Cardiac muscle cell (in vitro differentiated cells and primary cell): ENCODE measurements at places on chromosomes 3 and 15. TPM values are rescaled to one million over a fixed set of nuclear protein-coding genes. Genes with fewer than 3 reads are reported as not detected.

The TAGLN3 gene
- 1.6 and 4.2 TPM in 2 replicates for total RNA-seq

The COMMD2 gene
- 21.0 and 30.9 TPM in 2 replicates for total RNA-seq

The SAMD7 gene
- total RNA-seq, result not detected in 2 replicates

The SPINK8 gene
- total RNA-seq, result not detected in 2 replicates

GRCh38 chr3:105906345-105906744, 37.5 kb upstream of the CBLB start:
- peaks cover 9% of the 10 kb centered on the region for H3K4me1 ChIP-seq
- DNase-seq, result no peak
- H3K4me3 ChIP-seq, result no peak overlapping the region
- no peaks in the 10 kb centered on the region for H3K36me3 ChIP-seq

DNA sequence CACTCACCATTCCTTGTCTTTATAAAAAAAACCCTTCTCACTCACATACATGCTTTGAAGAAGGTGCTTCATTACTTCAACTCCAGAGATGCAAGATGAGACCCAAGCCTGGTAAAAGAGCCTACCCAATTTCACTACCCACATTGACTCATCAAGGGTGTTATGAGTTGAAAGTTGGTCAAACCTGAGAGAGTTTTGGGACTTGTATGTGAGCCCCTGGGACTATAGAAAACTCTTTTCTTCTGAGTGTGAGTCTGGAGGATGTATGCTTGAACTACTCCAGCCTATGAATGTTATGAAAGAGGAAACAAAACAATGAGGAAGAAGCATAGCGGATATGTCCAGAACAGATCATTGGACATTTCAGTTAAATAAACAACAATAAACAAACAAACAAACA, 106.5 kb upstream of the SATB1 start:
- no peak overlapping the region for H3K27ac ChIP-seq
- no peak for DNase-seq
- H3K4me3 ChIP-seq, result no peak overlapping the region
- no peaks in the 10 kb centered on the region for H3K36me3 ChIP-seq
- no peaks in the 10 kb centered on the region for H3K4me1 ChIP-seq

- no peaks in the 10 kb centered on the region for H3K4me1 ChIP-seq
- no peaks in the 10 kb centered on the region for H3K36me3 ChIP-seq
- no peaks in the 10 kb centered on the region for H3K27me3 ChIP-seq
Observed at GRCh38 chr15:55758580-55758986, 15.6 kb upstream of the PRTG start.

DNA sequence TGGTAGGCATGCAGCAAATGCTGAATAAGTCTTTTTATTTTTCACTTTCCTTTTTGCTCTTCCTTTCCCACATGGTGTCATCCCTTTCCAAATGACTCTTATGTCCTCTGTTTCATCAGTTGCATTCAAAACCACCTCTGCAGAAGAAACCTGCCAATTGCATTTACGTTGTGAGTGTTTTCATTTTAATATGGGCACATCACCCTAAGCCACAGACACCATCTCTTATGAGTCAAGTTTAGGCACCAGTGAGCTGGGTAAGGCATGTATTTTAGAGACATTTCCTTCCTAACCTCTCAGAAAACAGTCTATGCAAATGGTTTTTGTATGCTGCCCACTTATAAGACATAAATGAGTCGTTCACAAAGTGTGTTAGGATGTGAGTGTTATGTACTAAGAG, 223.3 kb upstream of the ADAMTS9 start:
- H3K27me3 ChIP-seq, result no peaks in the 10 kb centered on the region
- no peak for DNase-seq
- H3K4me1 ChIP-seq, result peaks cover 18% of the 10 kb centered on the region
- no peak overlapping the region for H3K4me3 ChIP-seq

DNA sequence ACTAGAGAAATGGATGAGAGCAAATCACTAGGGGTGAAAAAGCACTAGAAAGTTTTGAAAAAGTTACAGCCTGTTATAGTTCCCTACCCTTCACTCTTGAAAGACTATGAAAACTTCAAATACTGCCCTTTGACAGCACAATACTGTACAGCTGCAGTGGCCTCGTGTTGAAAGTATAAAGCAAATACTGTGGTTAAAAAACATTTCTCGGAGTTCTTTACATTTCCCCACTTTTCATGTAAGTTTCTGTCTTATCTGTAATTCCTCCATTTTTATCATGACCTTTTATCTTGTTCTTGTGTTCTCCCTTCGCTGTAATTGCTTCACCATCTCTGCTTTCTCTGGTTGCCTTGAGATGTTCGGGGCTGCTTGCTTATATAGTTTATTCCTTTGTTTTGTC, 423.8 kb upstream of the CFAP20DC start:
- H3K27me3 ChIP-seq, result no peaks in the 10 kb centered on the region
- no peaks in the 10 kb centered on the region for H3K4me1 ChIP-seq
- H3K36me3 ChIP-seq, result no peaks in the 10 kb centered on the region
- DNase-seq, result no peak
- no peak overlapping the region for H3K4me3 ChIP-seq
- H3K27ac ChIP-seq, result no peak overlapping the region

DNA sequence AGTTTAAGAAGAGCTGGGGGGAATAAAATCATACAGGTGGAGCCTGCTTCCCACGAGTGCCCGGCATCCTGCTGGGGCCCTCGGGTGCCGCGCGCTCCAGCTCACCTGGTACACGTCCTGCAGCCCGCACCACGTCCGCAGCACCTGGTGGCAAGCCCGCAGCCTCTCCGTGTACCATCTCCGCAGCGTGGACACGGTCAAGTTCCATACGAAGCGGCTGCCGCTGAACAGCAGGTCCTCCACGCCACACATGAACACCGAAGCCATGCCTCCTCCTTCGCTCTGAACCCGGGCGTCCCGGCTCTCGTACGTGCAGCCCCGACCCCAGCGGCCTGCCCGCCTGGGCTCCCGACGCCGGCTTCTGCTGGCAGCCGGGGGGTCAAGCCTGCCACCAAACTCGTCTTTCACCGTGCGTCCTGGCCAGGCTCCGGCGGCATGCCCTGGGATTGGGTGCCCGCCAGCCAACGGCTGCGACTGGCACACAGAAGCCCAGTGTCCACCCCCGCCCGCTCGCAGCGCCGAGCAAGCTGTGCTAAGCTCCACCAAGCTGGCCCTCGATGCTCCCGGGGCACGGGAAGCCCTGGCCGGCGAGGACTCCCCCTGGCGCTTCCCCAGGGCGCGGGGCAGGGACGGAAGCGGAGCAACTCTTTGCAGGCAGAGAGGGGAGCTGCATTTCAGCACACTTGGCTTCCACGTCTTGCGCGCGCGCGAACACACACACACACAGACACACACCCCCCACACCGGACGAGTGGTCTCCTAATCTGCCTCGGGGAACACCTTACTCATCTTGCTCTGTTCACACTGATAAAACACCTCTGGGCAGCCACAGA, at the start of gene FRMD4B:
Gene FRMD4B, minus strand, starts transcription at position 366 of the 833 bp plus-strand sequence. Its CDS starts 99 bp downstream, at position 267.
- peak within 1 kb of the TSS; percentile 26 for H3K4me3 ChIP-seq
- no peaks in the 10 kb centered on the region for H3K36me3 ChIP-seq
- DNase-seq, result peak; percentile 68
- peaks cover 40% of the 10 kb centered on the region for H3K27me3 ChIP-seq
- no peak within 1 kb of the TSS for H3K27ac ChIP-seq

- H3K27ac ChIP-seq, result peak overlapping the region; percentile 95
- no peak for DNase-seq
- H3K4me3 ChIP-seq, result peak overlapping the region; percentile 81
- peaks cover 24% of the 10 kb centered on the region for H3K4me1 ChIP-seq
Observed at GRCh38 chr15:90264671-90265070, 801 bp upstream of the NGRN start.

- H3K27me3 ChIP-seq, result no peaks in the 10 kb centered on the region
- no peak overlapping the region for H3K4me3 ChIP-seq
- no peak for DNase-seq
- peaks cover 21% of the 10 kb centered on the region for H3K4me1 ChIP-seq
- peak overlapping the region; percentile 92 for H3K27ac ChIP-seq
Observed at GRCh38 chr3:34283751-34284150, 485.3 kb downstream of the PDCD6IP start.

DNA sequence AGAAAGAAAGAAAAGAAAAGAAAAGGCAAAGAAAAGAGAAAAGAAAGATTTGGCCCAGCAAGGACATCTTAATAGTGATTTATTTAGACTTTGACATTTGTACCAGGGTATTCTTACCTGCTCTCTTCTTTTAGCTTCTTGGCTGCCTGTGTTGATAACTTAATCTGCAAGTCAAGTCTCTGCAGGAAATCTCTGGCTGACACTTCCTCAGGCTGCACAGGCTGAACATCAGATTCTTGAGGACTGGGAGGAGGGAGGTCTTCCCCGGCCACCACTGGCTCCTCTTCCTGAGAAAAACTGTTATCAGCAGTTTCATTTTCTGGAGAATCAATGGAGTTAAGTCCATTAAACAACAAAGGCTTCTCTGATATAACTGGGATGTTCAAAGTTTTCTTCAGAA, 12.8 kb downstream of the LYSMD2 start:
- H3K4me3 ChIP-seq, result no peak overlapping the region
- peaks cover 22% of the 10 kb centered on the region for H3K4me1 ChIP-seq
- DNase-seq, result no peak
- no peaks in the 10 kb centered on the region for H3K36me3 ChIP-seq

DNA sequence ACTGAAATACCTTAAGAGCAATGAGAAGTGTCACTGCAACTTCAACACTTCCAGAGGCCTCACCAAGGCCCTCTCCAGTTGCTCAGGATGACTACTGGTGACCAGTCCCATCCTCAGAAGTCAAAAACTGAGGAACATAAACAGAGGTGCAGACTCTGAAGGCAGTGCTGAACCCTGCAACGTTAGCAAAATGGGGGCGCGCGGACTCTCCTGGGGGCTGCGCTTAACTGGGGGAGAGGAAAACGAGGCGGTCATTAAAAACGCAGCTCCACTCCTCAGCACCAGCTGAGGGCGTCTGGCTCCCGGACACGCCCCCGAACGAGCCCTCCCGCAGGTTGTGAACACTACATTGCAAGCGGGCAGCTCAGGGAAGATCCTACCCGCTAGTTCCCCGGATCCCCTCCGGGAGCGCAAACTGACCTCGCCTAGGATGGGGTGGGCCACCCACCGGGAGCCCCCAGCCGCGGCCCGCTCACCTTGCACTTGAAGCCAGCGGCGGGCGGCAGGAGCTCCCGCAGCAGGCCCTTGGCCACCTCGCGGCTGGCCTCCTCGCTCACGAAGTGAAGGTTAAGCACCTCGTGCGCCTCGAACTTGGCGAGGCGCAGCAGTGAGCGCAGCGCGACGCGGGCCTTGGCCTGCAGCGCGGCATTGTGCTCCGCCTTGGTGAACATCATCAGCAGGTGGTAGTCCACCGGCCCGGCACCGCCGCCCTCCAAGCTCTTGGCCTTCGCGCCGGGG, 711 bp downstream of the XXYLT1 start:
- H3K4me3 ChIP-seq, result peak overlapping the region; percentile 68
- H3K27me3 ChIP-seq, result no peaks in the 10 kb centered on the region
- H3K4me1 ChIP-seq, result peaks cover 20% of the 10 kb centered on the region
- peak overlapping the region; percentile 87 for H3K27ac ChIP-seq
- peak; percentile 55 for DNase-seq
- no peaks in the 10 kb centered on the region for H3K36me3 ChIP-seq

DNA sequence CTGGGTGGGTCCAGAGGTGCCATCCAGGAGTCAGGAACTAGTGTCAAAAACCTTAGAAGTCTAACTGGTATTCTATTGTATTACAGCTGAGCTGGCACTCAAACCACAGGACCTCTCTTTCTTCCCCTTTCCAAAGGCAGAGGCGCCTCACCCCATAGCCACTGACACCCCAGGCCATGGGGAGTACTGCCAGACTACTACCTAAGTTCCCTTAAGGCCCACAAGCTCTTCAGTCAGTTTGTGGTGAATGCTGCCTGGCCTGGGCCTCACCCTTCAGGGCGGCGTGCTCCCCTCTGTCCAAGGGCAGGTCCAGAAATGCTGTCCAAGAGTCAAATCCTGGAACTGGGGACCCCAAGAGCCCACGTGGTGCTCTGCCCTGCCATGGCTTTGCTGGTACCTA, 43.0 kb upstream of the FGF7 start:
- H3K27ac ChIP-seq, result no peak overlapping the region
- no peak overlapping the region for H3K4me3 ChIP-seq
- H3K4me1 ChIP-seq, result no peaks in the 10 kb centered on the region
- H3K27me3 ChIP-seq, result no peaks in the 10 kb centered on the region

GRCh38 chr3:185042312-185043050, 110.4 kb downstream of the C3orf70 start:
- H3K36me3 ChIP-seq, result no peaks in the 10 kb centered on the region
- no peak for DNase-seq
- H3K4me3 ChIP-seq, result no peak overlapping the region
- H3K27me3 ChIP-seq, result no peaks in the 10 kb centered on the region
- H3K4me1 ChIP-seq, result no peaks in the 10 kb centered on the region

- peaks cover 87% of the 10 kb centered on the region for H3K4me1 ChIP-seq
- H3K4me3 ChIP-seq, result no peak overlapping the region
- H3K27ac ChIP-seq, result peak overlapping the region; percentile 92
- H3K36me3 ChIP-seq, result no peaks in the 10 kb centered on the region
- no peak for DNase-seq
Observed at GRCh38 chr3:53707222-53707621, 139.0 kb downstream of the CHDH start.
